ENCODE measurements at places on chromosomes 6 and 20. TPM values are rescaled to one million over a fixed set of nuclear protein-coding genes. Genes with fewer than 3 reads are reported as not detected.

Gene MAP1LC3A
- 6.7 TPM for total RNA-seq

Gene FAM83C
- not detected for total RNA-seq

Gene ELOVL5
- total RNA-seq = 37.6 TPM

Gene RSPO4
- total RNA-seq = not detected

All from uterus (tissue), 4 donors.